ENCODE measurements at places on chromosomes 13 and 19.

- no peak for DNase-seq
Measured at GRCh38 chr13:80348314-80348713, 7.4 kb upstream of the SPRY2 start.

DNA sequence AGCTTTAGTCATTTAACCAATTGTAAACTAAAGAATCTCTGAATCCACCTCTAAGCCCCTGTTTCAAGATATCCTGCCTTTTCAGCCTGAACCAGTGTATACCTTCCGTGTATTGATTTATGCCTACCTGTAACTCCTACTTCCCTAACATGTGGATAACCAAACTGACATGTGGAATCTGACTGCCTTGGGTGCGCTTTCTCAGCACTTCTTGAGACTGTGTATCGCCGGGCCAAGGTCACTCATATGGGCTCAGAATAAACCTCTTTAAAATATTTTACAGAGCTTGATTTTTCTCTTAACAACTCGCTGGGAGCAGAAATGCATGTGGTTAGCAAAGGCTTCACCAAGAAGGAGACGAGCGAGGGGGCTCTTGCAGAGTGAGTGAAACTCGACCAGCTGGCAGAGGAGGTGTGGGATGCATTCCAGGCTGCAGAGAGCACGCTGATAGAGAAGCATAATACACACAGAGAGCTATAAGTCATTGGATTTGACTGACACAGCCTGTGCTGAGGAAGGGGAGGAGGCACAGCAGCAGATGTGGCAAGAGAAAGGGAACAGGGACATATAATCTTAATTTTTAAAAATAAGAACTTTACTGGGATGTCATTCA is 268.2 kb upstream of the MAB21L1 start:
- DNase-seq: no peak

- peak; percentile 19 for DNase-seq
Measured at GRCh38 chr13:20499986-20500385, 25.7 kb downstream of the CRYL1 start.

DNA sequence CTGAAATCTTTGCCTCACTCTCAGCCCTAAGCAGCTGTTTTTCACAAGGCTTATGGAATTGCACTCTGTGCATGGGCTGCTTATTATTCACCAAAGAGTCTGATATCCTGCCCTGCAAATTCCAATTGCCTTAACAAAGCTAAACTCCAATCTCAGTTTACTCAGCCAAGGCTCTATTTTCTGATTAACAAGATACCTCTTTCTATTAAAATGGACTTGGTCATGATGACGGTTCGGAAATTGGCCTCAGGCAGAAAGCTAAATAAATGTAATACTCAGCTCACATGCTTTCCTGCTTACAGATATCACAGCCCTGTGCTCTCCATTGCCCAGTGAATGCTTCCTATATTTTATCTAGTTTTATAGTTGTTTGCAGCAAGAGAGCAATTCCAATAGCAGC is 1270.8 kb downstream of the PCDH9 start:
- DNase-seq: peak; percentile 1

DNA sequence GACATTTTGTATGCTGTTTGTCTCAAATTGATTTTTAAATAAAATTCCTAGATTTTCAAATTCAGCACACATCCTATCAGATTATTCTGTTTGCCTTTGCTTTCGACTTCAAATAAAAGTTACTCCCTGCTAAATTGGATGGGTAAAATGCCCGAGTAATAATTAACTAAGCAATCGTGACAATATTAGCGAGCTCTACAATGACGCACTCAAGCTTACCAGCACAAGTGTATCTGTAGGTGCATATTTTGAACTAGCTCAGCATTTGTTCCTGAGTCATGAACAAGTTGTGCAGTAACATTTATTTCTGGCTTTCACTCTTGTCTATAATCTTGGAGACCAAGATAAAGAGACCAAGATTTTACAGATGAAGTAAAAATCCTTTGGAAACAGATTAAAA is 113.4 kb downstream of the UBL3 start:
- DNase-seq: no peak

DNA sequence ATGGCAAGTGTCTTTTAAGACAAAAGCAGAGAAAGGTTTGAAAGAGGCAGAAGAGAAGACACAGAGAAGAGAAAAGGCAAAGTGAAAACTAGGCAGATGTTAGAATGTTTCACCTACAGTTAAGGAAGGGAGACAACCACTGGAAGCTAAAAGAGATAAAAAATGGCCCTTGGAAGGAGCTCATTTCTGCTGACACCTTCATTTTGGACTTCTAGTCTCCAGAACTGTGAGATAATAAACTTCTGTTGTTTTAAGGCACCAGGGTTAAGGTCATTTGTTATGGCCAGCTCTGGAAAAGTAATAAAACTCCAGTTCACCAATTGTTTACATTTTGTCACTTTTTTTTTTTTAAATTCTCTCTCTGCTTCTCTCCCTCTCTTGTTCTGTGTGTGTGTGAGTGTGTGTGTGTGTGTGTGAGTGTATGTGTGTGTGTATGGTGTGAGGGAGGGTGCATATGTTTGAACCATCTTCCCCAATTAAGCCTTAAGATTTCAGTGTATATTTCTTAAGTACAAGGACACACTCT is 374.6 kb downstream of the DACH1 start:
- no peak for DNase-seq

- DNase-seq: no peak
Measured at GRCh38 chr13:41229356-41229755, 34.0 kb downstream of the MTRF1 start.
